T-helper 2 cell treated with Interferon-gamma antibody and Interleukin-4, amounts not matched to agents 5 μg/mL and 100 μg/mL, for 36 hours (primary cell): ENCODE measurements at places on chromosomes 11 and 22.
A peak's percentile ranks its signal among the peaks of the same experiment; 100 is the strongest.

DNA sequence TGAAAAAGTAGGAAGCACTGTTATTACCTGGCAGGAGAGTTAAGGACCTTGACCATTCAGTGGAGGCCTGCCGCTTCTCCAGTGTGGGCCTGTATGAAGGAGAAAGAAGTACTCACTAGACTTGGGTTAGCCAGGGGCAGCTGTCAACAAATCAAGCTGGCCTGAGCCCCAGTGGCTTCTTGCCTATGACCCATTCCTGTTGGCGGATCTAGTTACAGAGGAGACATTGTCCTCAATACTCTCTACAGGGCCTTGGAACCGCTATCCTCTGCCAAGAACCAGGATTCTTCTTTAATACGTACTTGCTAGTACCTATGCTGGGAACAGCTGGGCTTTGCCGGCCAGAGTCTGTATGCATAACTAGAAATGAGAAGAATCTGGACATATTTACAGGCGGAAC, 68.1 kb downstream of the ALX4 start:
- H3K36me3 ChIP-seq, result peaks cover 17% of the 10 kb centered on the region
- no peaks in the 10 kb centered on the region for H3K4me1 ChIP-seq
- no peak overlapping the region for H3K27ac ChIP-seq
- H3K27me3 ChIP-seq, result no peaks in the 10 kb centered on the region
- DNase-seq, result no peak

GRCh38 chr11:69260622-69261021, 33.3 kb upstream of the MYEOV start:
- no peak overlapping the region for H3K27ac ChIP-seq
- no peak for DNase-seq
- H3K36me3 ChIP-seq, result no peaks in the 10 kb centered on the region
- H3K4me1 ChIP-seq, result no peaks in the 10 kb centered on the region
- no peak overlapping the region for H3K4me3 ChIP-seq
- peaks cover 4% of the 10 kb centered on the region for H3K27me3 ChIP-seq

DNA sequence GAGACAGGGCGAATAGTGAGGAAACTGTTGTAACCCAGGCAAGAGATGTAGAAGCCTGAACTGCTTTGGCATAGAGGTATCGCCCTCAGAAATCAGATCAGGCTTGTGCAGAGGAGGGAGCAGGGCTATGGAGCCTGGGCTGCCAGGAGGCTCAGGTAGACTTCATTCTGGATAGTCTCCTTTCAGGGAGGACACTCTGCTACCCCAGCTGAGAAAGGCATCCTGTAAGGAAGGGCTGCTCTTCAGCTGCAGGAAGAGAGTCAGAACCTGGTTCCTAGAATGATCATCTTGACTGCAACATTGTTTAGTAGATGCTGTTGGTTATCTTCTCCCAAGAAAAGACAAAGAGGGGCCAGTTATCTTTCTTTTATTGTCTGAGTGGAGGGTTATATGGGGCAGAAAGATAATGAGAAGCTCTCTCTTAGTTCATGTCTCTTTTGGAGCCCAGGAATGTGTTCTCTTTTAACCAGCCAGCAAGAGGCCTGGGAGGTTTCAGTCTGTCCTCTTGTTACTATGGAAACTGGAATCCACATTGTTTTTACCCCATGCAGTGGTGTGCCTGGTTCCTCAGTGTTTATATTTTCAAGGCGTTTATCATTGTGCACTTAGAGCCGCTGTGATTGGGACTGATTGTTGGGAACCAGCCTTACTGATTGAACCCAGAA, 95.7 kb downstream of the STIM1 start:
- H3K4me3 ChIP-seq, result peak overlapping the region; percentile 49
- peaks cover 85% of the 10 kb centered on the region for H3K4me1 ChIP-seq
- peak overlapping the region; percentile 81 for H3K27ac ChIP-seq
- DNase-seq, result no peak

DNA sequence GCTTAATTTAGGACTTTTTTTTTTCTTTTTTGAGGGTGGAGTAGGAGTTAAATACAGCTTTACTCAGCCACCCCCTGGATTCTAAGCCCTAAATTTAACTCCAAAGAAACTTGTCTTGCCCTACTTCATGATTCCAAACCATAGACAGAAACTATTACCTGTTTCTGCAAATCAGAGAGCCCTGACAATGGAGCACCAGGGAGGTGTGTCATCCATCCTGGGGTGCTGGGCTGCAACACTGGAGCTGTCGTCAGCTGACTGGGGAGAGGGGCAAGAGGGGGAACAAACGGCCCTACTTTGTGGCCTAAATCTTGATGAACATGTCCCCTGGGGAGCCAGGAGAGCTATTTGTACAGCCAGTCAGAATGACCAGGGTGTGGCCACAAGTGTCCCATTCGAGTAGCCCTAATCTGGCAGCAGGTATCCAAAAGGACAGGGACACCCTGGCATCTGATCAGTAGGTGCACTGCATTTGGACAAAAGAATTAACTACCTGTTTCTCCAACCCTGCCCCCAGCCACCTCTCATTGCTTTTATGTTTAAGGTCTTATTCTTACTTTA, 50.8 kb downstream of the PLEKHA7 start:
- no peak overlapping the region for H3K4me3 ChIP-seq
- H3K27ac ChIP-seq, result no peak overlapping the region
- H3K4me1 ChIP-seq, result peaks cover 4% of the 10 kb centered on the region
- no peaks in the 10 kb centered on the region for H3K36me3 ChIP-seq
- no peaks in the 10 kb centered on the region for H3K27me3 ChIP-seq

DNA sequence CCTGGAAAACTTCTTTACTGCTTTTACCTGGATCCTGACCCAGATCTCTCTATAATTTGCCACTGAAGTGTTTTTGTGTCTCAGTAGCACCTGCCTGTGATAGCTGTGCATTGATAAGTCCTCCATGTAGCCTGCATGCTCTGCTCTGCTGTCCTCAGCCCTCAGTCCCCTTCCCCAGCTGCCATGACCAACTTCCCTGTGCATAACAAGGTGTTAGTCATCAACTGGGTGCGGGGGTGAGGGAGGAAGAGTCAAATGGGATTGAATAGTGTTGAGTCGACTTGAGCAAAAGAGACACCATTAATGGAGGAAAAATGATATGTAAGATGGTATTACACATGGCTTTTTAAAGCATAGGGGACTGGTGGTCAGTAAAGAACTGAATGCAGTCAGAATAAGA, 92.2 kb upstream of the PLET1 start:
- no peak overlapping the region for H3K27ac ChIP-seq
- H3K4me3 ChIP-seq, result no peak overlapping the region
- H3K27me3 ChIP-seq, result no peaks in the 10 kb centered on the region
- no peaks in the 10 kb centered on the region for H3K36me3 ChIP-seq

- H3K27ac ChIP-seq, result no peak overlapping the region
- peaks cover 7% of the 10 kb centered on the region for H3K27me3 ChIP-seq
- no peak overlapping the region for H3K4me3 ChIP-seq
- no peaks in the 10 kb centered on the region for H3K36me3 ChIP-seq
- no peaks in the 10 kb centered on the region for H3K4me1 ChIP-seq
These were observed 89.3 kb upstream of the ASPHD2 start for GRCh38 chr22:26339755-26340154.

DNA sequence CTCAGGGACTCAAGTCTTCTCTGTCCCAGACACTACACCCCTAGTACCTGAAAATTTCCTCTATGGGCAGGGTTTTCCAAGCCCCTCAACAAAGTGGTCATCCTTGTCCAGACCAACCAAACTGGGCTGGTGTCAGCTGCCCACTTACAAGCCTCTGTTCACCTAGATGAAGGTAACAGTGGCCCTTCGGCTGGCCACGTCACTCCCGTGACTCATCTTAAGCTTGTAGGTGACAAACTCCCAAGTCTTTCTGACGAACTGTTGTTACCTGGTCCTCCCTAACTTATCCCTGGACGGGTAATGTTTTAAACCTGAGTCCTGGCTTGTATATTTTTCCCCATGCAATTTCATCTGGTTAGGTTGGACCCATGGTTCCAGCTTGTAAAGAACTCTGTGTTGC, 4.7 kb downstream of the CXCR5 start:
- no peaks in the 10 kb centered on the region for H3K27me3 ChIP-seq
- no peak overlapping the region for H3K4me3 ChIP-seq
- no peak overlapping the region for H3K27ac ChIP-seq
- H3K36me3 ChIP-seq, result no peaks in the 10 kb centered on the region
- DNase-seq, result no peak

GRCh38 chr22:22548910-22549309, 10.2 kb downstream of the PRAME start:
- no peaks in the 10 kb centered on the region for H3K27me3 ChIP-seq
- no peaks in the 10 kb centered on the region for H3K36me3 ChIP-seq
- DNase-seq, result no peak
- no peak overlapping the region for H3K4me3 ChIP-seq

- H3K4me3 ChIP-seq, result no peak overlapping the region
- no peak overlapping the region for H3K27ac ChIP-seq
- no peaks in the 10 kb centered on the region for H3K27me3 ChIP-seq
- no peak for DNase-seq
- no peaks in the 10 kb centered on the region for H3K4me1 ChIP-seq
- no peaks in the 10 kb centered on the region for H3K36me3 ChIP-seq
These were observed 28.5 kb upstream of the MUC5B start for GRCh38 chr11:1194231-1194976.

DNA sequence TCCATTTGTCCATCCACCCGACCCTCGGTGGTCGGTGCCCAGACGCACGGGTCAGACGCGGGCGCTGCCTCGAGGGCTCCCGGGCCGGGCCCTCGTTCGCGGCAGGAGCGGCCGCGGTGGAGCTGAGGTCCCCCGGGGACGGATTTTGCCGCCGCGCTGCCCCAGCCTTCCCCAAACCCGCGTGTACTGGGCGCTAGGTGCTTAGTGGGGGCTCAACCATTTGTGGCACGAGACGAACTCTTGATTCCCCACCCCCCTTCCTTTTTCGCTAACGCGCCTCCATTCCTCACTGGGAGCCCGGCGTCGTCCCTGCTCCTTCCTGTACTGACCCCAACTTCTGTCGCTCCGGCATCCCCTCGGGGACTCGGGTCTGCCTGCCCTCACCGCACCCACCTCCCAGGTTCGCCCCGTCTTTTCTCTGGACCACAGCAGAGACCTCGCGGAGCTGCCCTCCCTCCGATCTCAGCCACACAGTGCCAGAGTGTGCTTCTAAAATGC, 789 bp upstream of the CBX7 start:
- H3K36me3 ChIP-seq, result no peaks in the 10 kb centered on the region
- peaks cover 42% of the 10 kb centered on the region for H3K27me3 ChIP-seq
- H3K4me3 ChIP-seq, result peak overlapping the region; percentile 84

- no peak overlapping the region for H3K4me3 ChIP-seq
- DNase-seq, result no peak
- H3K27ac ChIP-seq, result peak overlapping the region; percentile 62
- no peaks in the 10 kb centered on the region for H3K27me3 ChIP-seq
These were observed 36.2 kb downstream of the USP35 start for GRCh38 chr11:78224906-78225420.

DNA sequence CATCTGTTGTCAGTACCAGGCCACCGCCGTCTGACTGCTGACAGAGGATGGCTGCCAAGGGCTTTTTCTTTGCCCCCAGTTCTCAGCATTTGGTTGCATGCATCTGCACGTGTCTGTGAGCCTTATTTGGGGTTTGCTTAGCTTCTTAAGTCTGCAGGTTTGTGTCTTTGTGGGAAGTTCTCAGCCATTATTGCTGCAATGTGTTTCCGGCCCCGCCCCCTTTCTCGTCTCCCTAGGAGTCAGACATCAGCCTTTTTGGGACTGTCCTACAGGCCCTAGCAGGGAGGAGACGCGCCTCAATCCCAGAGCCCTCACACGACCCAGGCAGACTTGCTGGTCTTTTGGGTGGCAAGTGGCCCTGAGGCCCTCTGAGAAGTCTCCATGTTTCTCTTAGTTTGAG, 8.0 kb downstream of the MOB2 start:
- no peak overlapping the region for H3K4me3 ChIP-seq
- DNase-seq, result no peak
- H3K27ac ChIP-seq, result peak overlapping the region; percentile 31
- no peaks in the 10 kb centered on the region for H3K27me3 ChIP-seq
- H3K36me3 ChIP-seq, result peaks cover 4% of the 10 kb centered on the region
- no peaks in the 10 kb centered on the region for H3K4me1 ChIP-seq

DNA sequence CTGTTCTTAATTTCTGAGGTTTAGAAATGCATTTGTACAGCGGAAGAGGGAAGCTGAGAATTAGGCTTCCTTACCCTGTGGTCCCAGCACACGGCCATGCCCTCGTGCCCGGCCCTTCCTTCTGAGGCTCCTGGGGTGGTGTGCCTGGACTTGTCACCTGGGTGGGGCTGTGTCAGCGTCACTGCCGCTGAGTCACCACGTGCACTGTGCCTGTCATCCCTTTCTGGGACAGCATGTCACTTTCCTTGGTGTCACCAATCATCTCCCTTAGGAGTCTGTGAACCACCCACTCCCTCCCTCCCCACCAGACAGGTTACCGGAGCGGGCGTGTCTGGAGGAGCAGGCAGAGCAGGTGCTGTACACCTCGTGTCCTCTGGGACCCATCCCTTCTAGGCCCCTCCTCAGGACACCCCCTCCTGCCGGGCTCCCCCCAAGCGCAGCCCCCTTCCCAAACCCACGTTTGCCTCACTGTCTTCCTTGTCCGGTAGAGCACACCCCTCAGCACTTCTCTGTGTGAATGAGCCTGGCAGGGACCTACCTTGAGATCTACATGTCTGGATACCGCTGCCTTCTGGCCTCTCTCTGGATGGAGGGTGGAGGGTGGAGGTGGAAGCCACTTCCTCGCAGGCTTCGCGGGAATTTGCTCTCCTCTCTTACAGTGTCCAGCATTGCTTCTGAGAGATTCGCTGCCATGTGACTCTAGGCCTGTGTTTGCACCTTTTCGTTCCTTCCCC, 367.6 kb downstream of the TBC1D22A start:
- peaks cover 2% of the 10 kb centered on the region for H3K4me1 ChIP-seq
- H3K36me3 ChIP-seq, result peaks cover 5% of the 10 kb centered on the region
- no peak overlapping the region for H3K4me3 ChIP-seq
- H3K27me3 ChIP-seq, result no peaks in the 10 kb centered on the region
- H3K27ac ChIP-seq, result peak overlapping the region; percentile 71
- DNase-seq, result no peak

DNA sequence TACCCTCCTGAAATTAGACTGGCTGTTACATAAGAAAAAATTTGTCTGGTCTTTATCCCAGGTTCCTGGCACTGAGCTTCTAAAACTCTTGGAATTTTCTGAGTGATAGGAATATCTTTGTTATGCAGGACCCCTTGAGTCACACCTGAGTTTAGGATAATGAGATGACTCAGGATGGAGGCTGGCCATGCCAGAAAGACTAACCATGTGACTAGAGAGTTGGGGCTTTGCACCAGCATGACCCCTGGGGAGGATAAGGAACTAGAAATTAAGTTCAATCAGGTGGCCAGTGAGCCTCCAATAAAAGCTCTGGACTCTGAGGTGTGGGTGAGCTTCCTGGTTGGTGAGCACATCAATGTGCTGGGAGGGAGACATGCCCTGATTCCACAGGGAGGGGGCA, 88.1 kb downstream of the XRRA1 start:
- H3K4me1 ChIP-seq, result no peaks in the 10 kb centered on the region
- no peak for DNase-seq
- peaks cover 82% of the 10 kb centered on the region for H3K36me3 ChIP-seq
- no peak overlapping the region for H3K4me3 ChIP-seq

- H3K4me3 ChIP-seq, result no peak overlapping the region
- no peaks in the 10 kb centered on the region for H3K4me1 ChIP-seq
- H3K36me3 ChIP-seq, result no peaks in the 10 kb centered on the region
These were observed 174.1 kb downstream of the INSC start for GRCh38 chr11:15288863-15289262.

- H3K27ac ChIP-seq, result no peak overlapping the region
- H3K4me1 ChIP-seq, result peaks cover 4% of the 10 kb centered on the region
- no peaks in the 10 kb centered on the region for H3K27me3 ChIP-seq
- H3K4me3 ChIP-seq, result no peak overlapping the region
- no peak for DNase-seq
- H3K36me3 ChIP-seq, result peaks cover 13% of the 10 kb centered on the region
These were observed 14.3 kb downstream of the DHCR7 start for GRCh38 chr11:71433648-71434450.

- H3K27ac ChIP-seq, result peak overlapping the region; percentile 45
- DNase-seq, result no peak
- H3K27me3 ChIP-seq, result no peaks in the 10 kb centered on the region
These were observed 26.8 kb downstream of the MICAL2 start for GRCh38 chr11:12137005-12137690.
